ENCODE measurements at places on chromosomes 6 and 20. TPM values are rescaled to one million over a fixed set of nuclear protein-coding genes. Genes with fewer than 3 reads are reported as not detected.

Gene PLCB4
- total RNA-seq, result 1.5 TPM

Gene TGM2
- total RNA-seq, result 5.3 TPM

Gene ZNF184
- total RNA-seq, result 7.0 TPM

Gene ERVFRD-1
- total RNA-seq, result not detected

Gene ZBTB24
- 8.1 TPM for total RNA-seq

Gene BTN1A1
- under 0.01 TPM for total RNA-seq

Gene AP5S1
- total RNA-seq, result 20.5 TPM

Gene IPCEF1
- total RNA-seq, result not detected

Gene DNMT3B
- total RNA-seq, result 4.0 TPM

Gene SLC4A11
- total RNA-seq, result 0.37 TPM

Gene CNBD2
- total RNA-seq, result 1.8 TPM

Gene SLC17A2
- not detected for total RNA-seq

Gene KIF3B
- 30.3 TPM for total RNA-seq

Gene CST7
- total RNA-seq, result not detected

Gene OVOL2
- not detected for total RNA-seq

Gene TRIM31
- total RNA-seq, result not detected

Gene RNF144B
- 0.37 TPM for total RNA-seq

Gene VGLL2
- total RNA-seq, result not detected

Gene LTV1
- total RNA-seq, result 17.6 TPM

Gene VWA7
- total RNA-seq, result under 0.01 TPM

Gene WFDC5
- total RNA-seq, result not detected

Gene FABP7
- total RNA-seq, result not detected

Gene ZNF311
- total RNA-seq, result 1.1 TPM

Gene MEP1A
- not detected for total RNA-seq

Gene SS18L1
- 14.3 TPM for total RNA-seq

All from subcutaneous preadipocyte (primary cell).